NCI-H187 treated with DMSO at 0.1 percent for 48 hours (cell line): ENCODE measurements at places on chromosomes 5 and 9.
A peak's percentile ranks its signal among the peaks of the same experiment; 100 is the strongest.

DNA sequence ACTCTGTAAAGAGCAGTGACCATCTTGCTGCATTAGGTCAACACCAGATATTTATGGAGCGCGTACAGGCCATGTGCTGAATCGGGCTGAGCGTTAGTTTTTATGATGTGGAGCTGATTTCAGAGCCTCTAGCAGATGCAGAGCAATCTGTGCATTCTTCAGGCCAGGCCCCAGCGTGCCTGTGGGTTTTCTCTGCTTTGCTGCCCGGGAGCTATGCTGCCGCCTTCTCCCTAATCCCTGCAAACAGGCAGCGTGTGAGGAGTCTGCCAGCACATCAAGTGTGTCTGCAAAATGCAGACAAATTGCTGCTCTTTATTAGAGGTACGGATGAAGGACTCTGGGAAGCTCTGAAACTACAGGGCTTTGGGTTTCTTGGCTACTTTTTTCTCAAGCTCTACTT lies 170.0 kb downstream of the NTRK2 start:
- no peak for DNase-seq

DNA sequence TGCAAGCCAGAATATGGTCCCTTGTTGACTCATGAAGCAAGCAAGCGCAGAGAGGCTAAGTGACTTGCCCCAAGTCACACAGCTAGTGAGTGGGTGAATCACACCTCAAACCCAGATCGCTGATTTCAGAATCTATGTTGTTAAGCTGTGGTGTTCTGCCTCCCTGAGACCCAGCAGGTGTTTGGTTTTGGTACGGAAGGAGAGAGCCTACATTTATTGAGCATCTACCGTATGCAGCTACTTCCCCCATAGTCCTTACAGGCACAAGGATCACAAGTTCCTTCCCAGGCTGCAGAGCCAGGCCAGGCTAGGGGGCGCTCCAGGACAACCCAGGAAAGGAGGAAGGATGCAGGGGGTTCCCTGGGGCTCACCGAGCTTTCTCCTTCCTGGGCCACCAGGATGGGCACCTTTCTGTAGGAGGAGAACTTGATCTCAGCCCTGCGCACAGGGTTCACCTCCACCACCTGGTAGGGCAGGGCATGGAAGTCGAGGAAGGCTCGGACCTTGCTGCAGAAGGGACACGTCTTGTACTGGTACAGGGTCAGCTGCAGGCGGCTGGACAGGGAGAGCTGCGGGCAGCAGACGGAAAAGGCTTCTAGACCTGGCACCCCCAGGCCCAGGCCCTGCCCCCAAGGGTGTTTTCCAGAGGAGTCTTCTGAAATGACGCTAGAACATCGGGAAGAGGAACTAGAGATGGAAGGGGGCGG lies 2.5 kb downstream of the PTGES2 start:
- no peak for DNase-seq

- no peak for DNase-seq
Measured at GRCh38 chr5:168578006-168578405, 1.2 kb downstream of the PANK3 start.

GRCh38 chr5:86688406-86688805 lies 70.7 kb downstream of the COX7C start:
- DNase-seq: no peak

GRCh38 chr9:97280755-97281330 lies 26.6 kb upstream of the CCDC180 start:
- no peak for DNase-seq

GRCh38 chr9:78218890-78219289 lies 17.0 kb upstream of the CEP78 start:
- DNase-seq: no peak

- no peak for DNase-seq
Measured at GRCh38 chr9:33465596-33466564, 7.8 kb downstream of the NOL6 start.

GRCh38 chr9:77952635-77953328 lies 78.8 kb downstream of the GNAQ start:
- DNase-seq: peak; percentile 6

- DNase-seq: no peak
Measured at GRCh38 chr5:170103447-170103846, 2.2 kb upstream of the FOXI1 start.

GRCh38 chr9:126524353-126525077 lies 89.2 kb upstream of the LMX1B start:
- no peak for DNase-seq

- DNase-seq: no peak
Measured at GRCh38 chr9:27556470-27556869, 16.8 kb downstream of the C9orf72 start.

DNA sequence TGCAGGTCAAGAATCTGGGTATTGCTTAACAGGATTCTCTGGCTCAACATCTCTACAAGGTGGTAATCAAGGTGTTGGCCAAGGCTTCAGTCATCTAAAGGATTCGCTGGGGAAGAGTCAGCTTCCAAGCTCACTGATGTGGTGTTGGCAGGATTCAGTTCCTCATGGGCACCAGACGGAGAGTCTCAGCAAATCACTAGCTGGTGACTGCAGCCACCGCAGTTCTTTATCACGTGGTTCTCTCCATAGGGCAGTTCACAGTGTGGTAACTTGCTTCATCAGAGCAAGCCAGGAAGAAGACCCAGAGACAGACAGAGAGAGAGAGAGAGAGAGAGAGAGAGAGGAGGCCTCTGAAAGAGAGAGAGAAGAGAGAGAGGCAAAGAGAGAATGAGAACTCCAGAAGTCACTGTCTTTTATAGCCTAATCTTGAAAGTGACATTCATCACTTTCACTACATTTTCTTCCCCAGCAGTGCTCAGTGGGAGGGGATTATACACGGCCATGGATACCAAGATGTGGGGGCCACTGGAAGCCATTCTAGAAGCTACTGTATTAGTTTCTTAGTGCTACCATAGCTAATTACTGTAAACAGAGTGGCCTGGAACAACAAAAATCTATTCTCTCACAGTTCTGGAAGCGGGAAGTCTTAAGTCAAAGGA lies 109.2 kb upstream of the SMIM23 start:
- no peak for DNase-seq

- DNase-seq: no peak
Measured at GRCh38 chr9:28410411-28410810, 837.1 kb upstream of the C9orf72 start.

DNA sequence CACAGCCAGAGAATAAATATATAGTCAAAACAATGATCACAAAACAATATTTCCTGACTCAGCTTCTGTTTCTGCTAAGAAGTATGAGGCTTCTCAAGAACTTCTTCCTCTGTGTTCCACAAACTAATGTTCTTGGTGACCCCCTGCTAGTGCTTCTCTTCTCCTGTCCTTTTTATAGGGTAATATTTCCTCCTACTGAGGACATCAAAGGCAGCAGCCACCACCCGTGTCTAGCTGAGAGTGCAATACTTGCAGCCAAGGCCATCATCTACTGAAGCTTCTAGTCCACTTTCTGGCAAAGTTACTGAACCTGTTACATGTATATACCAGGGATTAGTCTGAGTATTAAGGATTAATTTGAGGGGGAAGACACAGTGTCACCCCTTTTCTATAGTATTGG lies 83.7 kb upstream of the SLC12A2 start:
- DNase-seq: no peak

DNA sequence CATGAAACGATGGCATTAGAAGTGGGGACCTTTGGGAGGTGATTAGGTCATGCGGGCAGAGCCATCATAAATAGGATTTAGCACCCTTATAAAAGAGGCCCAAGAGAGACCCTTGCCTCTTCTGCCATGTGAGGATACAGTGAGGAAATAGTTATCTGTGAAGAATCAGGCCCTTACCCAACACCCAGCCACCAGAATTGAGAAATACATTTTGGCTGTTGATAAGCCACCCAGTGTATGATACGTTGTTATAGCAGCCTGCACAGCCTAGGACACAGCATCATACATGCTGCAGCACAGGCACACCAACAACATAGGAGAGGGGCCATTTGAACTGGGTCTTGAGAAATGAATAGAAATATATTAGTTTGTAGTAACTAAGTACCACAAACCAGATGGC lies 8.0 kb upstream of the MAMDC2 start:
- DNase-seq: no peak

DNA sequence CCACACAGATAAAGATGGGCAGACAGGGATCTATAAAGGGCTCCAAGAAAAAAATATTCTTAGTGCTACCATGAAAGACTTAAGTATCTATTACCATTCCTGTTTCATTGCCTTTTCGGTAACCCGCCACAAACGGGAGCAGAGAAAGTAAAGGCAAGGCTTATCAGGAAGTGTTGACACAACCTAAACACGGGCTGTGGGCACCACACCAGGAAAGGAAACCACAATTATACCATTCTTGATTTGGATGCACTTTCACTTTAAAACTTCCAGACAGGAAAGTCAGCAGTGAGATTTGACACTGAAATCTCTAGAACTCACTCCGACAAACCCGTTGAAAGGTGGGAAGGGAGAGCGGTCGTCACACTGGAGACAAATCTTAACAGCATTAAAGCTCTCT lies 6.5 kb downstream of the TLE1 start:
- DNase-seq: no peak

- DNase-seq: no peak
Measured at GRCh38 chr9:127614961-127615360, 2.9 kb downstream of the STXBP1 start.

- no peak for DNase-seq
Measured at GRCh38 chr9:114397219-114397847, 9.6 kb upstream of the AKNA start.

GRCh38 chr5:24732184-24732583 lies 87.4 kb upstream of the CDH10 start:
- no peak for DNase-seq
